Stimulated activated CD8-positive, alpha-beta memory T cell treated with anti-CD3 and anti-CD28 coated beads, Interleukin-4, amount 100 ng/mL, for 48 hours (primary cell): ENCODE measurements at places on chromosomes 13 and 19.
A peak's percentile ranks its signal among the peaks of the same experiment; 100 is the strongest.

DNA sequence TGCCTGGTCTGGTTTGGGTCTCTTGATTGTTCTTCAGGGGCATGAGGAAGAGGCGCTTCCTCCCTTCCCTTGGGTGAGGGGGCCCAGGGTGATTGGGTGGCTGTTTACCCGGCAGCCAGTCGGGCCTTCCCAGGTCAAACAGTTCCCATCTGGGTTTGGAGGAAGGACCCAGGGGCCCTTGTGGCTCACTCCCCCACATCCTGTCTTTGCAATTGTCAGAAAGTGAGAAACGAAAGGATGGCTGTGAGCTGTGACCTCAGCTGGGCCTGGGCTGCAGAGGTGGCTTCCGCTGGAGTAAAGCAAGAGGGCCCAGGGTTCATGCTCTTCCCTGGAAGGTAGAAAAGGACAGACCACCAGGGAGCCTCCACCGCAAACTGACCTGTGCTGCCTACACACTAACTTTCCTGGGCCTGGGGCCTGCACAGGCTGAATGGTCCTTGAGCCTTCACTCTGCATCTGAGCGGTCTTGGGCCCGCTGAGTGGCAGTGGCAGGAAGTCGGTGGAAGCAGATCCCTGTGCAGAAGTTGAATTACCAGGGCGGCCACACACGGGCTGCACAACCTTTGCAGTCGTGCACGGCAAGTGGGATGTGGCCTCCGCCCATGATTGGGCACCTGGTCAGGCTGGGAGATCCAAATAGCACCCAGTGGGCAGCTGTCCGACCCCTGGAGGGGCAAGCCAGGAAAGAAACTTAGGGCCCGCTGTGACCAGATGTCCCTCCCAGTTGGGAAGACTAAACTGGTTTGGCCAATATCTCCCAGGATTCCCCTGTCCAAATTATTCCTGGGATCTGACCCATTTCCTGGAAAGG lies 5.3 kb upstream of the CD79A start:
- peak; percentile 83 for DNase-seq

DNA sequence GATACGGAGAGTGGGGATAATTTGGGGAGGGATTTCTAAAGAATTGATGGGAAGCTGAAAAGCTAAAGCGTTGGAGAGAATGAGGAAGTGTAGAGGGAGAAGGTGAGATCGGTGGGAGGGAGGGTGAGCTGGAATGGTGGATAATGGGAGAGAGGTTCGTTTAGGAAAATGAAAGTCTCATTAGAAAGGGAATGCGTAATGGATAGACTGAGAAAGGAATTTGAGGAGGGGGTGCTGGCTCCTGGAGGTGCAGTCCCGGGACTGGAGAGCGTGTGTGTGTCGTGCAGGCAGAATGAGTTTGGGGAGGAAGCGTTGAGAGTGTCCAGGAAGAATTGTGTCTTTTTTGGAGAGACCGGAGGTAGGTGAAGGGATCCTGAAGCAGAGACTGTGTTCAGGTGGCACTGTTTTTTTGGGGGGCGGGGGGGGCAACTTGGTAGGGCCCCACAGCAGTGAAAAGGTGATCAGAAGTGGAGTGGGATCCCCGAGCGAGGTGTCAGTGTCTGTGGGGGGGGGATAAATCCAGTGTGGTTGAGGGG lies 1.4 kb downstream of the ACTN4 start:
- DNase-seq = no peak

GRCh38 chr13:42073683-42074082 lies 25.2 kb downstream of the DGKH start:
- DNase-seq = no peak

- DNase-seq = no peak
Observed at GRCh38 chr19:33558856-33559255, 37.3 kb upstream of the PEPD start.

DNA sequence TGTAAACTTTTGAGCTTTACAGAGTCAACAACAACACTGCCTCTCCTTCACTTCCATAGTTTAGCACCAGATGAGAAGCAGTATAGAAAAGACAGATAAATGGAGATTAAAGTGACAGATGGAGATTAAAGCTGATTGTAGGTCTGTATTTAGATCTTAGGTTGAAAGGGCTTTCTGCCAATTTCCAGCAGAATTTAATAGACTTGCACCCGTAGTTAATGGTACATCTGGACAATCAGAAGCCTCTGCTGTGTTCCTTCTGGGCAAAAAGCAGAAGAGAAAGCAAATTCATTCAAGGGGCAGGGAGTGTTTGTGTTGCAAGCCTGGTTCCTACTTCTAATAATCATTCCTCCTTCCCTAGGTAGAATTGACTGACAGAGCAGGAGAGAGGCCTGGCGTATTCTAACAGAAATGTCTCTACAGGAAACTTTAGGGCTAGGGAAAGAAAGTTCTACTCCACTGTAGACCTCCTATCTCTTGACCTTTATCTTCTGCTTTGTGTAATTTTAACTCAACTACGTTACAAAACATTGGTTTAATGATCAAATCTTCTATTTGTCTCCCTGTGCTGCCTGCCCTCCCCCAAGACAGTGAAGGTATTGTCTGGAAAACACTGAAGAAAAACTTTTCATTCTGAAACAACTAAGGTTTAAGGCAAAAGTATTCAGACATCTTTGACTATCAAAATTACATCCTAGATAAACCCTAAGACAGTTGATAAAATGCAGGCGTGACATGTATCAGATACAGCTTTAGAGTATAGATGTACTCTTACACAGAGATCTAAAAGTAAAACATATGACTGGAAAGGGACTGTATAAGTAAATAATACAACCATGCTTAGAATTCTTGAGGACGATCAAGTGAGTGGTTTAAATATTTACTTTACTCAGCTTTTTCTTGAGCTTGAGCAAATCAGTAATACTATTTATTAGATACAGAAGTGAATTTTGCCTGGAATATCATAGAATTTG lies 44.4 kb downstream of the GPC6 start:
- no peak for DNase-seq

GRCh38 chr13:108257248-108257647 lies 12.3 kb upstream of the TNFSF13B start:
- DNase-seq = no peak

GRCh38 chr13:112229992-112230872 lies 145.9 kb upstream of the SPACA7 start:
- DNase-seq = no peak

GRCh38 chr13:86760620-86761019 lies 910.6 kb upstream of the SLITRK5 start:
- DNase-seq = no peak

- no peak for DNase-seq
Observed at GRCh38 chr19:47649588-47649987, 40.7 kb downstream of the BICRA start.

GRCh38 chr19:37095859-37096258 lies 17.6 kb downstream of the ZNF420 start:
- DNase-seq = no peak

- no peak for DNase-seq
Observed at GRCh38 chr13:58452123-58452623, 820.6 kb downstream of the PCDH17 start.

DNA sequence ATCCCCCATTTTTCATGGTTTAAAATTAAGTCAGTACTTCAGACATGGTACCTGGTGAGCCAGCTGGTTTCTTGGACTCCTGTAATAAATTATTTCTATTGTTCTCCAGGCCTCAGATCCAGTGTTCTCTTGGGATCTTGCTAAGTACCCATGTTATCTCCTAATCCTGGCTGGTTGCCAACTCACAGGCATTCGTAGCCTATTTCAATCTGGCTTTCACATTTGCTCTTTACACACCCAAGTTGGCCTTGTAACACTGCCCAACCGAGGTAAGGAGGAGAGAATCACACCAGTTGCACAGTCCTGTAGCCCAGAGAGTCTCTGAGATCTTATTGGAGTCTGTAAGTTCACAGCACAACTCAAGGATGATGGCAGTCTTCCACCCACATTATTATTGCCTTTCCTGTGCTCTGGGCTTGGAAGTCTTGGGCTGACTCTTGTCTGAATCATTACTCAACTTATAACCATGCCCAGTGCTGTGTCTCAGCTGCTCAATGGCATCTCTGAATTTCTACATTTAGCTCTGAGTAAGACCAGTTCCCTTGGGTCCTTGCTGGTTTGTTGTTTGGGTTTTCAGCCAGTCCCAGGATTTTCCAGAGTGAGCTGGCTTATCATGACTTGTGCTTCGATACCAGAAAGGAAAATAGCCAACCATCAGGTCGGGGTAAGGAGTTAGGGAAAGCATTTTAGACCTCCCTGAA lies 76.6 kb upstream of the KLF12 start:
- DNase-seq = no peak

DNA sequence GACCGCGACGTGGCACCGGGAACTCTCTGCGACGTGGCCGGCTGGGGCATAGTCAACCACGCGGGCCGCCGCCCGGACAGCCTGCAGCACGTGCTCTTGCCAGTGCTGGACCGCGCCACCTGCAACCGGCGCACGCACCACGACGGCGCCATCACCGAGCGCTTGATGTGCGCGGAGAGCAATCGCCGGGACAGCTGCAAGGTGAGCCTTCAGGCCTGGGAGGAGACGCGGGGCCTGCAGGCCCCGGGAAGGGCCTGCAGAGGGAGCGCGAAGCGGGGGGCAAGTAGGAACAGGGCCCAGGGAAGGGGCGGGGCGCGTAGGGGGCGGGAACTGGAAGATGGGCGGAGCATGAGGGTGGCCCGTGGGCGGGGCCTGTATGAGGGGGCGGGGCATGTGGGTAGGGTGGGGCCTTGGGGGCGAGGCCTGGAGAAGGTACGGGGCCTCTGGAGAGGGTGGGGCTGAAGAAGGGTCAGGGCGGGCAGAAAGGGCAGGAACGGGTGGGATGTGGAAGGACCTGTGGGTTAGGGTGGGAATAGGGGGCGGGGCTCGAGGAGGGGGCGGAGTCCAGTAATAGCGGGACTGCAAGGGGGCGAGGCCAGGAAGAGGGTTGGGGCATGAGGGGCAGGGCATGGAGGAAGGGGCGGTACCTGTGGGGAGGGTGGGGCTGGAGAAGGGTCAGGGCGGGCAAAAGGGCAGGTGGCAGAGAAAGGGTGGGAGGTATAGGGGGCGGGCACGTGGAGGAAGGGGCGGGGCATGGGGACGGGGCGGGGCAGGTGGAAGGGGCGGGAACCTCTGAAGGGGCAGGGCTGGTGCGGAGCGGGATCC lies 2.5 kb downstream of the CFD start:
- peak; percentile 87 for DNase-seq

DNA sequence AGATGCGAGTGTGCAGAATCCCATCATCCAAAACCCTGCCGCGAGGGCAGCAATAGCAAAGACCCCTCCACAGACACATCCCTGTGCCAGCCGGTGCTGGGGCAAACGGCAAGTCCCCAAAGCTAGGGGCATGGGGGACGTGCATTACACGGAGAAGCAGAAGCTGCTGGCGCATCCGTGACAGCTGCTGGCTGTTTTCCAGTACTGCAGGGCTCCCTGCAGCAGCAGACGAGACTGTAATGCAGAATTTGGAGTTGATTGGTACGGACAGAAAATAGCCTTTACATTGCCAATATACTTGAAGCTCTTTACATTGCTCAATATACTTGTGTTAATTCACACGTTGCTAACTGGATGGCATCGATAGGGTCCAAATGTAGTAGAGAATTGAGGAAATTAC lies 77.2 kb upstream of the TMTC4 start:
- no peak for DNase-seq

- DNase-seq = no peak
Observed at GRCh38 chr19:35430409-35431144, 17.5 kb upstream of the FFAR2 start.

DNA sequence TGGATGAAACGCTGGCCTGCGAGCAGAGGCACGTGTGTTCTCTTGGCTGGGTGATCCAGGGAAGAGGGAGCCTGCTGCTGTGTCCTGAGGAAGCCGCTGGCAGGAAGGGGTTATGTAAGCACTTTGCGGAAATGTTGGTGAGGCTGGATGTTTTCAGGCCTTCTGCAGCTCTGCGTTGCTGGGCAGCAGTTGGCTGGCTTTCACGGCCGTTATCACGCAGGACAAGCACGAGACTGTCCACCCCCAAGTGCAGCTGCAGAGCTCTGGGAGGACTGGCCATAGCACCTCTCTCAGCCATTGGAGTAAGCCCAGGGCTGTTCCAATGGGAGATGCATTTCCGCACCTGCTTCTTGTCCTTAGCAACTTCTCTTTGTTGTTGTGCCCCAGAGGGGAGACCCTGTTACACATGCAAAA lies 146.9 kb upstream of the SOX21 start:
- no peak for DNase-seq

DNA sequence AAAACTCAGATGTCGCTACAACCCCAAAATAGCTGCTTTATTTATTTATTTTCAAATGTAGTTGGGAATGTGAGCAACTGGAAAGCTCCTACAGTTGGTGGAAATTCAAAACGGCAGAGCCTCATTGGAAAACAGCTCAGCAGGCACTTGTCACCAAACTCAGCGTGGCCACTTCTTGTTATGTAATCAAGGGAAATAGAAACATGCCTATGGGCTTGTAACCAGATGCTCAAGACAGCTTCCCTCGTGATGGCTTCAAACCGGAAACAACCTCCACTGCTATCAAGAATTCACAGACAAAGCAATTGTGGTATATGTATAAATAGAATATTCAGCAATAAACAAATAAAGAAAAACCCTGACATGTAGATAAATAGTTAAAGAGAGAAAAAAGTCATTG lies 627.8 kb upstream of the SLC10A2 start:
- DNase-seq = no peak

GRCh38 chr13:73223372-73223781 lies 164.6 kb downstream of the KLF5 start:
- DNase-seq = peak; percentile 50

DNA sequence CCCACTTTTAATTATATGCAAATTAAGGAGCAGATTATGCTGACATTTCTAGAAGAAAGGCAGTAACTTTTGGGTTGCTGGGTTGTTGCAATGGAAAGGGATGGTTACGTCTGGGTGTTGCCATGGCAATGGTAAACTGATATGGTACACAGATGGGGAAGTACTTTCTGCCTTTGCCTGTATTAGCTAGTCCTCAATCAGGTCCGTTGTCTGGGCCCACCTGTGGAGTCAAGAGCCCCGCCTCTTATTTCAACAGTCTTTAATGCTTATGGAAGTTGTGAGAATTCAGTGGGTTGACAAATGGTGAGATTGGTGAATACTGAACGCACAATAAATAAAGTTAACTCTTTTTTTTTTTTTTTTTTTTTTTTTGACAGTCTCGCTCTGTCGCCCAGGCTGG lies 30.6 kb upstream of the DPP9 start:
- DNase-seq = no peak

DNA sequence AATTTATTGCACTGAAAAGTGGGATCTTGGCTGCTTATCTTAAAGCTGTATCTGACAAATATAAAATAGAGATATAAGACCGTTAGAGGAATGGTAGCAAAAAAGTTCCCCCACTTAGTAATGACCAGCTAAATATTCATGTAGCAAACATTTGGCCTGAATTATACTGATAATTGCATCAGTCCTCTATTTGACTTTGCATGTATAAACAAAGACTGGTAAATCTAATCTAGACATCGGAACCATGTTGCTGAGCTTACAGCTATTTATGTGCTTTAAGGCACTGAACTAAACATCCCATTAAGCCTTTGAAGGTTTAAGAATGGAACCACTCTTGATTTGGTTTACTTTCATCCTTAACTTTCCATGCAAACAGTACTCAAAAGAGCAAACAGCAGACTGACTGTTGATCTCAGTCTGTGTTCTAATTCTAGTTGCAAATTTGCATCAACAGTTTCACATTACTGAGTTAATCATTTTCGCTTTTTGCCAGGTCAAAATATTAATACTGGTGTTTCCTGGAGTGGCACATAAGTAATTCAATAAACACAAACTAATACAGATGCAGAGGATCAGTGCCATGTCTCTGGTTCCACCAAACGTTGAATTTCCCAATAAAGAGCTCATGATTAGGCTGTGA lies 203.5 kb upstream of the HTR2A start:
- DNase-seq = no peak

- no peak for DNase-seq
Observed at GRCh38 chr13:61286148-61286745, 129.4 kb downstream of the PCDH20 start.
